ENCODE measurements at places on chromosomes 1 and 21.

DNA sequence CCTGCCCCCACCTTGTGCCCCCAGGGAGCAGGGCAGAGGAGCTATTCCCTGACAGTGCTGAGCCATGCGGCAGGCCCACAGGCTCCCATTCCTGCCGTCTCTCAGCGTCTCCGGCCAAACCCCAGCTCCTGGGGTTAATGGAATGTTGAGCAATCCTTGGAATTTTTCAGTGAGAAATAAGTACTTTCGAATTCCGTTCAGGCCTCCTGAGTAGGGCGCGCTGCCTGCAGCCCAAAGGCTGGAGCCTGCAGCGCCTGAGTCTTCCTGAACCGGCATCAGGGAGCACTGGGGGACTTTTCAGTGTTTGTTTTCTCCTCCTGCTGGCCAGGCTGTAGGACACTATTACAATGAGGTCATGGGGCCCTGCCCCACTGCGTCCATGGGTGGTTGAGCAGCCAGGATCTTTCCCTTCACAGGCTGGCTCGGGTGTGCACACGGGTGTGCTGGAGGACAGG, 33.3 kb upstream of the CSF1 start:
- DNase-seq: peak; percentile 76

DNA sequence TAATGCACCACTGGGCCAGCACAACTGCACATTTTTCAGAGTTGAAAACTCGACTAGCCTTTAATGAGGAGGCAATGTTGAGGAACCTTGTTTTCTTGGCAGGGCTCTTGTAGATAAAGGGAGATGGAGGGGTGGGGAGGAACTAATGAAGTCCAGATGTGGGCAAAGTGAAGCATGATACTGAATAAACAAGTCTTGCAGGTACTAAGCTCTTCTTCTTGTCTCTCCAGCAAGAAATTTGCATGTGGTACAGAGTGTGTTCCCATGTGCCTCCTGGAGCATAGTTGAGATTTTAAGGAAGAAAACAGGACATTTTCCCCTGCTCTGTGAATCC, 47.0 kb downstream of the PLPP3 start:
- no peak for DNase-seq

- no peak for DNase-seq
Measured at GRCh38 chr1:7190261-7190660, 405.0 kb downstream of the CAMTA1 start.

GRCh38 chr1:185774394-185774793, 40.2 kb downstream of the HMCN1 start:
- no peak for DNase-seq

Measured in iPS DF 19.7 (cell line).